T-helper 1 cell (primary cell): ENCODE measurements at places on chromosomes 7 and 10.

- DNase-seq, result no peak
These were observed 47.6 kb upstream of the NKX6-2 start for GRCh38 chr10:132833421-132834111.

GRCh38 chr7:151806952-151807775, 69.8 kb downstream of the PRKAG2 start:
- no peak for DNase-seq

GRCh38 chr7:133645884-133646391, 393.1 kb downstream of the EXOC4 start:
- DNase-seq, result no peak

DNA sequence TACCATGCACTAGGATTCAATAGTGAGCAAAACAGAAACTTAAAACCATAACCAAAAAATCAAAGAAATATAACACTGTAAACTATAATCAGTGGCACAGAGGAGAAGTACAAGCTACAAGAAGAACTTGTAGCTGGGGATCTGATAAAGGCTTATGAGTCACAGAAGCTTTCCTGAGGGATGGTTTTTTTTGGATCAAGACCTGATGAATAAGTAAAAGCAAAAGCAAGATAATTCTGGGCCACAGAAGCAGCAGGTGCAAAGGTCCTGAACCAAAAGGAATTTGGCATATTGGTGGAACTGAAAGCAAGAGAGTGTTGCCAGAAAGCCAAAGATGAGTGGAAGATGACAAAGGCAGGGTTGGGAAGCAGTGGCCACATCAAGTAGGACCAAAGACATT, 37.4 kb upstream of the BET1 start:
- DNase-seq, result no peak

- no peak for DNase-seq
These were observed 25.8 kb downstream of the TES start for GRCh38 chr7:116236020-116236630.

DNA sequence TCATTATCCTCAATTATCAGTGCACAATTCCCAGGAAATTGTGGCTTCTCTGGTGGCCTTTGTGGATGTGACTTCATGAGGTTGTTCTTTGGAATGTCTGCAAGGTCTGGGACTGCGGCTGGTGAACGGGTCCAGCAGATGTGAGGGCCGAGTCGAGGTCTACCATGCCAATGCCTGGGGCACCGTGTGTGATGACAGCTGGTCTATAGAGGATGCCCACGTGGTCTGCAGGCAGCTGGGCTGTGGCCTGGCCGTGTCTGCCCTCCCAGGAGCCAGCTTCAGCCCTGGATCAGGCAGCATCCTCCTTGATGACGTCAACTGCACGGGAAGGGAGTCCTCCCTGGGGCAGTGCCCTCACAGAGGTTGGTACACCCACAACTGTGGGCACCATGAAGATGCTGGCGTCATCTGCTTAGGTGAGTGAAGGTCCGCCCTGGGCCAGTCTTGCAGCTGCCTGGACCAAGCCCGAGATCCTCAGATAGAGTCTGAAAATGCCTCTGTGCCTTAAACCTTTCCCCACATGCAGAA, 46.9 kb downstream of the CUZD1 start:
- DNase-seq, result no peak

DNA sequence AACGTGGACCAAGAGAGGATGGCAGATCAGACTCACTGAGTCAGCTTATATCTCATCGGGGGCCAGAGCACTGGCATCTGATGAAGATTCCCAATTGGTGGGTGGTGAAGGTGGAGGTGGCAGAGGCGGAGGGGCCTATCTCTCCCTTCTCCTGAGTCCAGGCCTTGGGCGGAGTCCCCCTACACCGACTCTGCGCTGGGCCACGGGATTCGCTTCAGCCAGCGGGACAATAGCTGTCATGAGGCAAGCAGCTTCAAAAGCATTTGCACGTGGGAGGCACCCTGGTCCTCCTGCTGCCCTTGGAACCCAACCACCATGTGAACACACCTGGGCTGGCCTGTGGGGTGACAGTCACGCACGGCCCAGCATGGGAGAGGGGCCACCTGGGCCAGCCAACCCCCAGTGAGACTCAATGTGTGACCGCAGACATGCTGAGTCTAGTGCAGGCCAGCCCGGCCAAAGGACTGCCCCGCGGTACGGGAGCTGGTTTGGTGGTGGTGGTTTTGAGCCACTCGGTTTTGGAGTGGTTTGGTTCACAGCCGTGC, 466.8 kb upstream of the FOXK1 start:
- no peak for DNase-seq

GRCh38 chr7:107312418-107312817, 143.6 kb downstream of the HBP1 start:
- no peak for DNase-seq
